Right atrium auricular region (tissue), 2 donors: ENCODE measurements at places on chromosomes 5 and 9. TPM values are rescaled to one million over a fixed set of nuclear protein-coding genes. Genes with fewer than 3 reads are reported as not detected.

DNA sequence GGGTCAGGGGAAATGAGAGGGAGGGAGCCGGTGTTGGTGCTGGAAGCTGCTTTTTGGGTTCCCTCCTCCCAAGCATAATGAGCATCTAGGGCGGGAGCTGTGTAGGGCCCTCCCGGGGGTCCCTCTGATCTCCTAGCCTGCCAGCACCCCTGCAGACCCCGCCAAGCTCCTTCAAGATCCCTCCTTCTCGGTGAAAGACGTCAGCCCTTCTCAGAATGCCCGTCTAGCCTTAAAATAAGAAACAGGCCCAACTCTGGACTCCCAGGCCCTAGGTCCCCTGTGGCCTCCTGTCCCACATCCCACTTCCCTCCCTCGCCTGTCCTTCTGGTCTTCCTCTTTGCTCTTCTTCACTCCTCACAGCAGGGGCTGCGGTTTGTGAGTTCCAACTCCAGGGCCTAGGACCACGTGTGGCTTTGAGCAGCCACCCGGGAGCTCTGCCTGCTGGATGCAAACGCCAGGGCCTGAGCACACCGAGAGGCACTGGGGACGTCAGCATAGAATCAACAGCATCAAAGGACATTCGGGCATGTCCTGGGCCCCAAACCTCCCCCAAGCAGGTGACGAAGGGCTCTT is 8.8 kb upstream of the SCGB3A1 start:
- no peak for DNase-seq
- no peak overlapping the region for H3K4me3 ChIP-seq
- no peak overlapping the region for H3K27ac ChIP-seq
- H3K36me3 ChIP-seq = no peaks in the 10 kb centered on the region

Gene FRMD3
- 31.4 TPM for total RNA-seq

GRCh38 chr5:95727764-95728191 is 3.4 kb upstream of the RHOBTB3 start:
- no peaks in the 10 kb centered on the region for H3K27me3 ChIP-seq
- H3K36me3 ChIP-seq = no peaks in the 10 kb centered on the region
- peak overlapping the region; percentile 33 for H3K27ac ChIP-seq
- H3K4me1 ChIP-seq = peaks cover 42% of the 10 kb centered on the region

GRCh38 chr5:18220631-18221030 is 586.4 kb downstream of the TAF11L14 start:
- H3K27me3 ChIP-seq = no peaks in the 10 kb centered on the region
- DNase-seq = no peak
- no peaks in the 10 kb centered on the region for H3K36me3 ChIP-seq
- H3K4me3 ChIP-seq = no peak overlapping the region
- no peaks in the 10 kb centered on the region for H3K4me1 ChIP-seq

GRCh38 chr5:138610918-138611677 is 35.9 kb upstream of the HSPA9 start:
- peak overlapping the region; percentile 72 for H3K27ac ChIP-seq
- no peaks in the 10 kb centered on the region for H3K27me3 ChIP-seq
- no peaks in the 10 kb centered on the region for H3K4me1 ChIP-seq
- H3K36me3 ChIP-seq = no peaks in the 10 kb centered on the region
- DNase-seq = no peak

Gene IFNA2
- total RNA-seq = not detected

- H3K27me3 ChIP-seq = no peaks in the 10 kb centered on the region
- no peak for DNase-seq
- no peaks in the 10 kb centered on the region for H3K4me1 ChIP-seq
- no peaks in the 10 kb centered on the region for H3K36me3 ChIP-seq
- no peak overlapping the region for H3K4me3 ChIP-seq
Observed at GRCh38 chr5:124453221-124454051, 293.0 kb downstream of the ZNF608 start.

DNA sequence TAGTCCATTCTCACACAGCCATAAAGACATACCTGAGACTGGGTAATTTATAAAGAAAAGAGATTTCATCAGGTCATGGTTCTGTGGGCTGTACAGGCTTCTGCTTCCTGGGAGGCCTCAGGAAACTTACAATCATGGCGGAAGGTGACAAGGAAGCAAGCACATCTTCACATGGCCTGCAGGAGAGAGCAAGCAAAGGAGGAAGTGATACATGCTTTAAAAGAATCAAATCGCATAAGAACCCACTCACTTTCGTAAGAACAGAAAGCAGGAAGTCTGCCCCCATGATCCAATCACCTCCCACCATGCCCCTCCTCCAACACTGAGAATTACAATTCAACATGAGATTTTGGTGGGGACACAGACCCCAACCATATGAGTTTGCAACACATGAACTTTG is 5.1 kb upstream of the FBXO38 start:
- no peaks in the 10 kb centered on the region for H3K36me3 ChIP-seq
- no peaks in the 10 kb centered on the region for H3K27me3 ChIP-seq
- H3K4me3 ChIP-seq = no peak overlapping the region
- peaks cover 10% of the 10 kb centered on the region for H3K4me1 ChIP-seq
- no peak overlapping the region for H3K27ac ChIP-seq

Gene DAPK1
- total RNA-seq = 10.1 TPM

- no peaks in the 10 kb centered on the region for H3K27me3 ChIP-seq
- no peak overlapping the region for H3K4me3 ChIP-seq
- H3K4me1 ChIP-seq = no peaks in the 10 kb centered on the region
- no peak overlapping the region for H3K27ac ChIP-seq
- DNase-seq = no peak
Observed at GRCh38 chr5:87733897-87734296, 321.2 kb upstream of the CCNH start.

- H3K27me3 ChIP-seq = no peaks in the 10 kb centered on the region
- DNase-seq = no peak
- H3K4me3 ChIP-seq = no peak overlapping the region
- no peaks in the 10 kb centered on the region for H3K36me3 ChIP-seq
Observed at GRCh38 chr5:115749016-115749415, 67.4 kb downstream of the CDO1 start.

DNA sequence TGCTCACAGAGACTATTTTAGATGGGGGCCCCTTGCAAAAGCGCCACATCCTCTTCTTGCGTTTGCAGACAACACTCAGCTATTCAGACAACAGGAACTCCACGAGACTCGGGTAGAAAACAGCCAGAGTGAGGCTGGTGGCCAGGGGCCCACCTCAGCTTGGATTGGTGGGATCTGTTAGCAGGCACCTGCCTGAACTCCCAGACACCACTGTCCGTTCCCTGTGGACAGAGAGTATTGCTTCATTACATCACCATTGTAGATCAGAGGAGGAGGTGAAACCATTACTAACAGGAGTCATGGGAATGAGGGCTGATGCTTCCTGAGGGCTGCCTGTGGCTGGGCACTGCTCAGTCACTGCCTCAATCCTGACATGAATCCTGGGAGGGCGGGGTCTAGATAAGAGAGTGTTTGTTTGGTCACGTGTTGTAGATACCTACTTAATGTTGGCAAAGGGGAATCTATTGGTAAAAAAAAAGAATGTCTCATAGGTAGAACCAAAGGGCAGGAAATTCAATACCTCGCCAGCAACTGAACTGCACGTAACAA is 4.4 kb upstream of the RAPGEF1 start:
- no peaks in the 10 kb centered on the region for H3K27me3 ChIP-seq
- H3K4me1 ChIP-seq = no peaks in the 10 kb centered on the region
- no peaks in the 10 kb centered on the region for H3K36me3 ChIP-seq
- H3K27ac ChIP-seq = no peak overlapping the region
